ENCODE measurements at places on chromosomes 1 and 21.

- DNase-seq = no peak
Measured at GRCh38 chr21:44436111-44436611, 19.1 kb upstream of the LRRC3 start.

- peak; percentile 71 for DNase-seq
Measured at GRCh38 chr1:210259561-210259960, 27.0 kb downstream of the SERTAD4 start.

GRCh38 chr1:147627435-147628110 lies 42.8 kb downstream of the ACP6 start:
- peak; percentile 5 for DNase-seq

- no peak for DNase-seq
Measured at GRCh38 chr1:230753191-230753585, 6.0 kb downstream of the CAPN9 start.

- no peak for DNase-seq
Measured at GRCh38 chr1:79599257-79599656, 592.7 kb upstream of the ADGRL4 start.

DNA sequence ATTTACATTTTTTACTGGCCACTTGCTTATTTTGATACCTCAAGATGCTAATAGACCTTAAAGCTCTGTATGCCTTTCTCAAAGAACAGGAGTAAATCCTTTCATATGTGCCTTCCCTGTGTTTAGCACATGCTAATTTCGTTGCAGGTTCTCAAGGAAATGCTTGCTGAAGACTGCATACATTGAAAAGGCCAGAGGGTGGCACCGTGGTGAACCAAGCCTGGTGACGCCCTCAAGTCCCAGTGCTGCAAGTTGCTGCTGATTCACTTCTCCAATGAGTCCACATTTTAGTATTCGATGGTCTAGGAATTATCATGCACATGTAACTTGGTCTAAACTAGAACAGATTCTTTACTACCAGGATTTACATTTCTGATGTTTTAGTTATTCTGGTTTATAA lies 94.1 kb downstream of the CLDN17 start:
- DNase-seq = peak; percentile 18

GRCh38 chr1:27009601-27010197 lies 3.0 kb downstream of the TENT5B start:
- no peak for DNase-seq

All from HS-5 (cell line).